ENCODE measurements at places on chromosomes 12 and 14. TPM values are rescaled to one million over a fixed set of nuclear protein-coding genes. Genes with fewer than 3 reads are reported as not detected.

DNA sequence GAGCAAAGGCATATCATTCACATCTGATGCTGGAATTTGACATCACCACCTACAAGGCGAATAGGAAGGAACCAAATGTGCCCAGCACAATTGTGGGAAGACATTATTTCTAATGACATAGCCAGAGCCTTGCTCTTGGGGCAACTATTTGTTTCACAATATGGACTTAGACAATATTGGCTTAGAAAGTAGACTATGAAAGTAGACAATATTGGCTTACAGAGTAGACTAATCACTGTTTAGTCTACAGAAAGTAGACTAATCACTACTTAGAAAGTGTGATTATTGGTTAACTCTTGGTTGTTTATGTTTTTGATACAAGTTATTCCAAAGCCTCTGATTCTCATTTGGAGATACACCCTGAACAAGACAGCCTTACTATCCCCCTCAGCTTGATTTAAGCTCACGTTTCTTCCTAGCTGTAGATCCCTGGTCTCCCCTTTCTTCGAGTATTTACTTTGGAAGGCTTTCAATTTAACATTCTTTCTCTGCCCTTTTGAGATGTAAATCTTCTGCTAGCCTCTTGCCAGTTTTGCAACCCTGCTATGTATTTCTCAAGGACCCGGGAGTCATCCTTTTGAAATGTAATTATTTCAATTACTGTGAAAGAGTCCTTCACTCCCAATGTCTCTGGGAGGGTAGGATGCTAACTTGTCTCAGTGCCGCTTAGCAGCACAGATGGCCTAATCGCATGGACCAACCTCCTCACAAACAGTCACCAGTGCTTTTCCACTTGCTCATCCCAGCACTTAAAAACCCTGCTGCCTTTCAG lies 843.2 kb downstream of the GALC start:
- H3K4me1 ChIP-seq, result no peaks in the 10 kb centered on the region
- H3K36me3 ChIP-seq, result no peaks in the 10 kb centered on the region
- DNase-seq, result no peak
- no peak overlapping the region for H3K27ac ChIP-seq
- H3K4me3 ChIP-seq, result no peak overlapping the region

- no peak for DNase-seq
- no peaks in the 10 kb centered on the region for H3K36me3 ChIP-seq
- no peak overlapping the region for H3K27ac ChIP-seq
- no peaks in the 10 kb centered on the region for H3K4me1 ChIP-seq
- H3K27me3 ChIP-seq, result no peaks in the 10 kb centered on the region
- no peak overlapping the region for H3K4me3 ChIP-seq
Observed at GRCh38 chr12:45464699-45465098, 248.8 kb downstream of the ANO6 start.

GRCh38 chr14:72541546-72541945 lies 352.4 kb downstream of the DPF3 start:
- H3K4me3 ChIP-seq, result no peak overlapping the region
- no peaks in the 10 kb centered on the region for H3K27me3 ChIP-seq
- DNase-seq, result no peak
- H3K36me3 ChIP-seq, result no peaks in the 10 kb centered on the region
- H3K4me1 ChIP-seq, result peaks cover 16% of the 10 kb centered on the region
- no peak overlapping the region for H3K27ac ChIP-seq

CFAP54 gene
- not detected for total RNA-seq

SMIM41 gene
- total RNA-seq, result 0.44 TPM

Data from right atrium auricular region (tissue), 2 donors.